ENCODE measurements at places on chromosomes 12 and 14.

- DNase-seq, result no peak
Measured at GRCh38 chr12:34391771-34392581, 369.7 kb downstream of the ALG10 start.

- no peak for DNase-seq
Measured at GRCh38 chr12:121448771-121449315, 48.9 kb downstream of the RNF34 start.

- DNase-seq, result no peak
Measured at GRCh38 chr12:52924764-52925716, 20.2 kb upstream of the KRT8 start.

- no peak for DNase-seq
Measured at GRCh38 chr12:15721316-15722115, 67.7 kb downstream of the EPS8 start.

DNA sequence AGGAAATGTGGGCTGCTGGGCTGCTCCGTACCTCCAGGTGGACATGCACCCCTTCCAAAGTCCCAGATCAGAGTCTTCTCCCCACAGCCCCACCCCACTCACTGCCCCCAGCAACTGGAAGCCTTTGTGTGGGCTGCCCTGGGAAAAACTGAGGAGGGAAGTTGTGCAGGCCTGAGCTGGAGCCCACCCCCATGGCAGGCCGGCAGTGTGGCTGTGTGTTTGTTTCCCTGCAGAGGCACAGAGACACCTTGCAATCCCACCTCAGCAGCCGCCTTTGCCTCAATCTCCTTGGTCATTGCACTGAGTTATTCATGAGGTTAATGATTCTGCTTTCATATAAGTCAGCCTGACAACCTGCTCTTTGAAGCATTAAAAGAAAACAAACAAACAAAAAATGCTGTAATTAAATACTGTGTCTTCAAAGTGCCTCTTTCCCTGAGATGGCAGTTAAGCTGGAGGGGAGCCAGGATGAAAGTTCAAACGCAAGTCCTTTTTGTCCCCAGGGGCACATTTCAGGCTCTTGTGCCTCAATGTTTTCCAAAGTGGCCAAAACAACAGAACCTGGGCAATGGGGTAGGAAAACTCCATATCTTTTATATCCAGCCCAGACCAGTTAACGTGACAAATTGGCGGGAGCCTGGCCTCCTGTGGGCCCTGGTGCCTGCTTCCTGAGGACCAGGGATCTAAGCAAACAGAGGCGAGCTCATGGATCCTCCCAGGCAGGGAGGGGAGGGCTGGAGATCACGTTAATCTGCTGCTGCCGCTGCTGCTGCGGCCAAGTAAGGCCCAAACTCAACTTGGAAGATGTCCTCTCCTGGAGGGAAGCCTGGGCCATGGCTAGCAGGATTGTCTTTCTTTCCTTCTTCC, 51.9 kb upstream of the TSPAN11 start:
- DNase-seq, result no peak

- DNase-seq, result peak; percentile 19
Measured at GRCh38 chr12:44317651-44318126, 481.8 kb downstream of the TMEM117 start.

GRCh38 chr12:59425798-59426197, 170.0 kb upstream of the SLC16A7 start:
- no peak for DNase-seq

GRCh38 chr12:56082967-56083366, 3.0 kb downstream of the ERBB3 start:
- no peak for DNase-seq

DNA sequence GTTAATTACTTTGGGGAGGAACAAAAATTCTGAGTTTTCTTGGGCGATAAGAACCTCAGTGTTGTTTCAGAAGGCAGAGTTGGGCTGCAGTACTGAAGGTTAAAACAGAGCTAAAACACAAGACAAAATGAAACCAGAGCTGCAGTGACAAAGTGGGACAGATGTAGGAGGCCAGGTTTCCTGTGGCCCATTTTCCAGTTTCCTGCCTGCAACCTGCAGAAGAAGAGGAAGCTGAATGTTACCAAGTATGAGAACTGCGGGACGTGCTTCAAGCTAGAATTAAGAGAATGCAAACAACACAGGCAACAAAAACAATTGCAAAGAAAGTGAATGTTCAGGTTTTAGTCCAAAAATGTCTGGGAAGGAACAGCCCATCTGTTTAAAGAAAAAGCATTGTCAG, 17.8 kb downstream of the ELK3 start:
- DNase-seq, result peak; percentile 37

DNA sequence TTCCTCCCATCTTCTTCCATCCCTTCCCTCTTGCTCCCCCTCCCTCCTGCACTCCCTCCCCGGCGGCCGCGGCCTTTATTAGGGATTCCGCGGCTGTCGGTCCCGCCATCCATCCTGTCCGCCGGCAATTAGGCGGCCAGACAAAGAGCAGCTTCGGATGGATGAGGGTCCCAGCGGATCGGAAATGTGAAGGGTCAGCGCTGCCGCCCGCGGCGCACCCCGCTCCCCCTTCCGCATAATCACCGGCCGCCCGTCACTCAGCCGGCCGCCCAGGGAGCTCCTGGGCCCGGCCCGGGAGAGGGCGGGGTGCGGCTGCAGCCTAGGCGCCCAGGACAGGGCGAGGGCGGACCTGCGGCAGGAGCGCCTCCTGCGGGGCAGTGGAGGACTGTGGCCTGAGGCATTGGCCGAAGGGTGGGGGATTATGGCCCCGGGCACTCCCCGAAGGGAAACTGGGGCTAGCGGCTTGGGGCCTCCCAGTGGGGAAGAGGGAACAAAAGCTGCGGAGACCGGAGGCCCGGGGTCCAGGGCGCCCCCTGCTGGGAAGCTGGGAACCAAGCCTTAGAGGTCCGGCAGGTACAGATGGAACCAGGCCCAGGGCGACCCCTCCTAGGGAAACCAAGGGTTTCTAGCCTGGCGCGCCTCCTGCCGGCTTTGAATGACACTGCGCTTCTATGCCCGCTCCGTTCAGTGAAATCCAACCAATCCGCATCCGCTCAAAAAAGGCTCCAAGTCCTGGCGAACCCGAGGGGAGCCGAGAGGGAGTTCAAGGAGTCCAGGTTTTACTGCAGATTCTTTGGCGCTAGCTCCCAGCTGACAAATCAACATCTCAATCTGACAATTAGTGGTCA, 4.4 kb upstream of the DNAJC22 start:
- DNase-seq, result peak; percentile 73

- DNase-seq, result no peak
Measured at GRCh38 chr12:122111089-122111641, 32.6 kb downstream of the MLXIP start.

DNA sequence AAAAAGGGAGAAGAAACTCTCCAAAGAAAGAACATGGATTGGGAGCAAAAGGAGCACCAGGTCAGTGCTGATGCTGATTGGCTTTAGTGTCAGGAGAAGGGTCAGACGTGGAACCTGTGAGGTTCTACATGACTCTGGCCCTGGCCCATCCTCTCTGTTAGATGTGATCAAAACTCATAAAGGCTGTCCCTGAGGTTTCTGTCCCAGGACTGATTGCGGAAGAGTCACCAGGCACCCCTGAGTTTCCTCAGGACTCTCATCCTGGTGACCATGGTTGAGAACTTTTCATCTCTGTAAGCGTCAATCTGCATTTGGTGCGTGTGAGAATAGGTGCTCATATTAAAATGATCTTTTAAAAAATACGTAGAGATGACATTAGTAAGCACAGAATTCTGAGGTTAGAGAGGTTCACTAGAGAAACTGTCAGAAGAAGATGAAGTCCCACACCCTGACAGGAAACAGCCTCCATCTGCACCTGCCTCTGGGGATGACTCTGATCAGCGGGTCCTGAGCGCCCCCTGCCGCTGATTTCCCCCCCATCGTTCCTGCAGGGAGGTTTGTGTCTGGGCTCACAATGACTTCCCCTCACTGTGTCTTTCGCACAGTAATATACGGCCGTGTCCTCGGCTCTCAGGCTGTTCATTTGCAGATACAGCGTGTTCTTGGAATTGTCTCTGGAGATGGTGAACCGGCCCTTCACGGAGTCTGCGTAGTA, 741.8 kb downstream of the TMEM121 start:
- peak; percentile 90 for DNase-seq

- no peak for DNase-seq
Measured at GRCh38 chr12:117521867-117522266, 160.4 kb upstream of the NOS1 start.

DNA sequence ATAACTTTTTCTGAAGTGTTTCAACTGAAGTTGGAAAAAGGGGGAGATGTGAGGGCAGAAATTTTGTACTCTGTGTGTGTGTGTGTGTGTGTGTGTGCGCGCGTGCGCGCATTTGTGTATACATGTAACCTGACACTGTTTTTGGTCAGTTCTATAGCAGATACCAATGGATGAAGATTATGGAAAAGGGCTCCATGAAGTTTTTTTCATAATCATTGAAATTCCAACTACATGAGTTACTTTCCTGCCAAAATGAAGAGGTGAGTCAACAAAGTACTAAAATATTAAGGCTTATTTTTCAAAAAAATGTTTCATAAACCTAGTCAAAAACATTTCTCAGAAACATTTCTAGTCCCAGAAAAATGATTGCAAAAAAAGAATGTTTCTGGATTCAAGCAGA, 25.7 kb upstream of the CERS5 start:
- no peak for DNase-seq

Data from Jurkat, Clone E6-1 (cell line).